ENCODE measurements at places on chromosomes 1 and 21.

DNA sequence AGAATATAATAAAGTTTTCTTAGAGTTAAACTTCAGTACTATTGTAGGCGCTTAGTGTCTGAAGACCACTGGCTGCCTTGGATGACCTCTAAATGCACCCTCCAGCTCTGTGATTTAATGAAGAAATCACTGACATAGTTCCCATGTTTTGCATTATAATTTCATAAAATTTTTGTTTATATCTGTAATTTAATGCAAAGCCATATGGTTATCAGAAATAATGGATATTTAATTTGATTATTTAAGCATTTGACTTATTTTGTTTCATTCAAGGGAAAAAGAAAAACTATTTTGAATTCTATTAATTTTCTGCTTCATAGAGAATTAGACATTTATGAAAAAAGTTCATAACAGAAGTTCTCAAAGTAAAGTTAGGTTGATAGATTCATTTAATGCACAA lies 18.6 kb downstream of the CRB1 start:
- no peak for DNase-seq

- no peak for DNase-seq
Observed at GRCh38 chr1:207244409-207244801, 77.1 kb upstream of the CD55 start.

DNA sequence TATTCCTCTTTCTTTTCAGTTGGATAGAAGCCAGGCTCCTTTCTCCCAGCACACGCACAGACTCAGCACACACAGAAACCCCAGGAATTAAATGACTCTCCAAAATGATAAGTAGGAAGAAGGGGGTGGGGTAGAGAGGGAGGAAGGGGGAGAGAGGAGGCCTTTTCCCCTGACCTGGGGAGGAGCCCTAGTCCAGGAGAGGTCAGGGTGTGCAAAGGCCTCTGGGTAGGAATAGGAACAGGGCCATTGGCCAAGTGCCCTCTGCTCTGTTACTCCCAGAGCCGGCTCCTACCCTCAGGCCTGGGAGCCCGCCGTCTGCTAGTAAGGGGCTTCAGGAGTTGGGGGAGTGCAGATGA lies 35.6 kb upstream of the PUM1 start:
- DNase-seq: no peak

DNA sequence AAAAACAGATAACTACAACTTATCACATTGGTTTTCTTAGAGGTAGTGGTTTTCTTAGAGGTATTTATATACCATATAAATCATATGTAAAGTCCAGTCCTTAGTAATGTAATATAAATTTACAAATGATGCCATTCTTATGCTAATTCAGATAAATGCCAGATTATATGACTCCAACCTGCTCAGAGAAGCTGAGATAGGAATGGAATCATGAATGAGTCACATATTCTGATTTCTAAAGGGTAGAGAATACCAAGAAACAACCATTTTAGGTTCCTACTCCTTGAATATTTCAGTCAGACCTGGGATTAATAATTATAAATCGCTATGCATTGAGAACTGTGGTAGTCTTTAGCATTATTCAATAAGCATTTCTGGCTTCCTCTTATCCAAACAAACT lies 760.1 kb upstream of the NEGR1 start:
- no peak for DNase-seq

- no peak for DNase-seq
Observed at GRCh38 chr1:23628951-23629387, 62.6 kb upstream of the RPL11 start.

GRCh38 chr1:41521766-41522165 lies 37.3 kb upstream of the EDN2 start:
- DNase-seq: no peak

DNA sequence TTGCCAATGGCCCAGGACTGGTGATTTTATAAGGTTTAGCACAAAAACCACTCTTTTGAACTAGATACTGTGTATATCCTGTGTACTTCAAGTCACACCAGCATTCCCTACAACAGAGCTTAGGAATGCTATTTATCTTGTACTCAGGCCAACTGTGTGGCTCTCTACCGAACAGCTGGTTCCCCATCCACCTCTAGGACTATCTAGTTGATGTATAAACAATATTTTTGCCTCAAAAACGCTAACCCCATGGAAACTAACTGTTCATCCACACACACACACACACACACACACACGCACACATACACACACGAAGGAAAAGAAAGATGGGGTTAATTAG lies 28.7 kb upstream of the SLC45A3 start:
- no peak for DNase-seq

- no peak for DNase-seq
Observed at GRCh38 chr1:240823357-240823756, 211.4 kb upstream of the GREM2 start.

GRCh38 chr1:10232163-10232562 lies 21.8 kb downstream of the KIF1B start:
- DNase-seq: no peak

DNA sequence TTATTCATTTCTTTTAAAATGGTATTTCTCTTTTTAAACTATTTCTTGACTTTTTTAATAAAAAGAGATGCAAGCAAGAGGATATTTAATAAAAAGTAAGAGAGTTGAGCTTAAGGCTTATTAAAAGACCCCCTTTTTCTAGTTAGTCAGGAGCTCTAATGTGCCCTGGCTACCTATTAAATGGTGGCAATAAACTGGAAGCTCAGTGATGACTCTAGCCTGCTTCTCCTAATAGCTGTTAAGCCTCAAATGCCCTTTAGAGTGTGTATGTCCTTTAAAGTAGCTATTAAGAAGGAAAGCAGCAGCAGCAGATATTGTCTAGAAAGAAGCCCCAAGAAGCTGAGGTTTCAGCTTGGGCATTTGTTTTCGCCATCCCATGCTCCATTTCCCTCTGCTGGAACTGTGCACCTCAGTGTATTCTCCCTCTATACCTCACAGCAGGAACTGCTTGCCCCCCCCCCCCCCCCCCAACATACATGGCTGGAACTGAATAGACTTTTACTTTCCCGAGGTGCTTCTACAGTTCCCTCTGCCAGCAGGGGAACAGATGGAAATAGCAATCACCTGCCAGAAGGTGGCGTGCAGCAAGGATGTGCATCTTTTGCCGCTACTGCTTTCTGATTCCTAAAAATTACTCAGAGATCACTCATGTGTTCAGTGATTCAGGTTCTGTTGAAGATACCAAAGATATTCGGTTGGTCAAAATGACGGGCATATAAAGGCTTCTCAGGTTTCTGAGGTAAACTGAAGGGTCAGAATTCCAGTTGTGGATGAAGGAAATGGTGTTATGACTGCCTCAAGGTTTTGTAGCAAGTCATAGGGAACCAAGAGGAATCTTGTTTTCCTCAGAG lies 2.5 kb downstream of the RGS4 start:
- peak; percentile 73 for DNase-seq

- DNase-seq: no peak
Observed at GRCh38 chr1:160795951-160796383, at the start of gene LY9. Gene LY9, plus strand, starts transcription at chr1:160796174. Its CDS starts 14 bp downstream, at chr1:160796188.

- DNase-seq: no peak
Observed at GRCh38 chr1:6776895-6777294, 8.4 kb upstream of the CAMTA1 start.
